ENCODE measurements at places on chromosomes 2 and 18.

DNA sequence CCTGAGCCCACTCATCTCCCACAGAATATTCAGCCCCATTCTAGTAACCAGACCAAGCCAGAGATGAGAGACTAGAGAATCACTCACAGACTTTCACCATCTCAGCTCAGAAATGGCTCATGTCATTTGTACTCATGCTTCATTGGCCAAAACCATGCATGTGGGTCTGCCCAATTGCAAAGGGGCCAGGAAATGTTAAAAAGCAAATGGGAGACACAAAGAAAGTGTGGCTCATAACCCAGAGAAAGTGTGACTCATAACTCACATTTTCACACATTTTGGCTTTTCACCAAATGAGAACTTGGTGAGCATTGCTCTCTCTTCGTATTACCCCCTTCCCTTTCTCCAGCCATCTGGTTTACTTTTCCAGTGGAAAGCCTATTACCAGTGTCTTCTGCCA, 66.2 kb downstream of the MDH1 start:
- no peak for DNase-seq

GRCh38 chr2:171407676-171408044, 26.1 kb downstream of the METTL8 start:
- no peak for DNase-seq

DNA sequence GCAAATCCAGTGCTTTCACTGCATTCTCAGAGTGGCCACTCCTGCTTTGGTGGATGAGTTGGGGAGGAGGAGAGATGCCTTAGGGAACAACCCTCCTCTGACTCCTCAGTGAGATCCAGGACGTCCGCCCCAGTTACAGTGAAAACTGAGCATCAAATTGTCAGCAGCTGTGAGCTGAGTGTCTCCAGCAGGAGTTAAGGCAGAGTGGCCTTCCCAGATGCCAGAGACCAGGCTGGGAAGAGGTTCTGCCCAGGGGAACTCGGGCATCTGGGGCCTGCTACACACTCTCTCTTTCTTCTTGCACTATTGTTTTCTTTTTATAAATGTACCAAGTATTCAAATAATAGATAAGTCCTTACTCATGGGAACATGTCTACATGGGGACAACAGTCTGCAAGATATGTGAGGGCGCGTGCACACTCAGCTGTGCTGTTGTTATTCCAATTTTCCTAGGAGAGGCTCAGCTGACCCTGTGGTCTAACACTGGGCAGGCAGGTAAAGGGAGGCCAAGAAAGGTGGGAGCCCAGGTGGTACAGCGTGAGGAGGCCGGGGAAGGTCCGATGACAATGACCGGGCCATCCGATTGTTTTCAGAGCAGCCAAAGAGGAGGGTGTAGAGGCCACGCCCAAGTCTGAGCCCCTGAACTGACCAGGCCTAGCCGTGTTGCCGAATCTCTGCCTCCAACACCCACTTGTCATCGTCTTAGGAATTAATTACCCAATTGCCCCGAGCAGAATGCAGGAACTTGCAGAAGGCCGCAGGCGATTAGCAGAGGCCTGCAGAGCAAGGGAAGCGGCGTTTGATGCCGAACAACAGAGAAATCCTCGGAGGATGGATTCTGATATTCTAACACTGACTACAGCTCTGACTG, 166.9 kb downstream of the ANAPC1 start:
- DNase-seq, result no peak

DNA sequence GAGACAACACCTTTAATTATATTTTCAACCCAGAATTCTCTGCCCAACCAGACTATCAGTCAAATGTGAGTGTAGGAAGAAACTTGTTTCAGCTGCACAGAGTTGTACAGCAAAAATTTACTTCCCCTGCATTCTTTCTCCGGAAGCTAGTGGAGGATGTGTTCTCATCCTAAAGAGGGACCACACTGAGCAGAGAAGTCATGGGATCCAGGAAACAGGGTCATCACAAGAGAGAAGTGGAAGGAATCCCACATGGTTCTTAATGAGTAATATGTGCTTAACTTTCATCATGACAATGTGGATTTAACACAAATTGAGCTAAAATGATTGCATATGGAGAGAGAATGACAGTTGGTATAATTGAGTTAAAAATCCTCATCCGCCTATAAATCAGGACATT, 78.2 kb downstream of the INPP4A start:
- DNase-seq, result no peak

DNA sequence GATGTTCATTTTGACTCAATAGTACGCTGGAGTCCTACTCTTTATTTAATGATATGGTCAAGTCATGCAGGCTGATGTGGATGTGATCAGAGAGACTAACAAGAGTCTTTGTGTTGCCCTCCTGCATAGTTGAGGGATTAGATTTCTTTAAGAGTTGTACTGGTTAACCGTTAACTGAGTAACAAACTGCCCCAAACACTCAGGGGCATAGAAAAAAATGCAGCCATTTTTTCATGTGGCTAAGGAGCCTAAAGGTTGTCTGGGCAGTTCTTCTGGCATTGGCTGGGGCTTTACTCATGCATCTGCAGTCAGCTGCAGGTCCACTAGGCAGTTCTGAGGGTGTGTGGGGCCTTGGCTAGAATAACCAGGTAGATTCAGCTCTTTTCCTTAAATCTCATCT, 32.5 kb downstream of the DOCK10 start:
- DNase-seq, result no peak

GRCh38 chr2:119414894-119415293, 16.8 kb upstream of the TMEM37 start:
- no peak for DNase-seq

DNA sequence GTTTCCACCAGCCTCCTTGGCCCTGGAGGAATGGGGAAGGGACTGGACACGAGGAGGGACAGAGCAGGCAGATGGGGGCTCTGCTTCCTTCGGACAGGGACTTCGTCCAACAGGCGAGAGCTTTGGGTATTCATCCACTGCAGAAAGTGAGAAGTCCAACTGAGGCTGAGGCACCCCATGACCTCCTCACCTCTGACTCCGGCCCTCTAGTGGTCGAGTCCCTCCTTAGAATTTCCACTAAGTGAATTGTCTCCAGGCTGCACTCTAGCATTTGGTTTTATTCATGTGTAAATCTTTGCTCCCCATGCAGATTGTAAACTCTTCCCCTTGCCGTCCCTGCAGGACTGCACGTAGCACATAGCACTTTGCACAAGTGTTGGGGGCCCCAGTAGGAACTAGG, 75.6 kb downstream of the TMEM247 start:
- peak; percentile 38 for DNase-seq

DNA sequence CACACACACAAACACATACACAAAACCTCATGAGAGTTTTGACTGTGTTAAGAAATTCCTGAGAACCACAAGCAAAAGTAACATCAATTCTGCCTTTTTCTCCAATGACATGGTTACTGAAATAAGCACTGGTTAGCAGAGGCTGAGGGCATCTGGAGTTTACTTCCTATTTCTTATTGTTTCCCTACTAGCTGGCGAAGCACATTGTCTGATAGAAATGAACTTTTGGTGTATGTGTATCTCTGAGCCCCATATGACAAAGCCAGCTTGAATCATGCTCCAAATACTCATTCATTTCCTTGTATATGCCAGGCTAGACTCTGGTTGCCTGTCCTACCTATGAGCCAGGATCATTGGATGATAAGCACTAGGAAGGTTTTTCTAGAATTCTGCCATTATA, 203.1 kb downstream of the NCKAP5 start:
- DNase-seq, result no peak

DNA sequence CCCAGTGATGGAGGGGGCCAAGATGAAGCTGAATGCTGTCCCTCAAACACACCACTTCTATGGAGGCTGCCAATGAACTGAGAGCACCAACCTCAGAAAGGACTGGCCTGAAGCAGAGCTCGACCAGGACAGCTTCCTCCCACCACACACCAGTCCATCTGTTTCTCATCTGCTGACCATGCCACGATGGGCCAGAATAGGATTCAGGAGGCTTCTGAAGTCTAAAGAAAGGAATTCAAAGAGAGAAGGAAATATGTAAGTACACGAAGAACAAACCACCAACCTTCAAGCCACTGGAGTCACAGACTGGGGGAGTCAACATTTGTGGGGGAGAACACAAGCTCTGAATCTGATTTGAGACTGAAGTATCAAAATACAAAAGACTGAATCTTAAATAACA, 157.6 kb upstream of the CCDC68 start:
- no peak for DNase-seq

GRCh38 chr2:239393388-239393940, 7.4 kb downstream of the HDAC4 start:
- no peak for DNase-seq

GRCh38 chr2:148876595-148877402, 1.8 kb downstream of the KIF5C start:
- peak; percentile 9 for DNase-seq

DNA sequence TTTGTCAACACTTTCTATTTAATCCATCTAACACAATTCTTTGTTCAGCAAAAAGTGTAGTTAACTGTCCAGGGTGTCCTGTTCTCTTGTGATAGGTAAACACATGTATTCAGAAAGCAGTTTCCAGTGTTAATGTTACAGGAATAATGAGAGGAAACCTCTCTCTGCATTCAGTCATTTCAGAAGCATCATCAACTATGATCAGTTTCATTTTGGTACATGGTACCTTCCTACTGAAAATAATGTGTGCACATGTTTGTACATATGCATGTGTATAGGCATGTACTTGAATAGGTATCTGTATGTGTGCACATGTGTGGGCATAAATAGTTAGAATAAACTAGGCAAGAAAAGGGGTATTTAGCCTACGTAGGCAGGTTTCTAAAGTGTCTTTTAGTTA, 16.6 kb downstream of the EFEMP1 start:
- no peak for DNase-seq

DNA sequence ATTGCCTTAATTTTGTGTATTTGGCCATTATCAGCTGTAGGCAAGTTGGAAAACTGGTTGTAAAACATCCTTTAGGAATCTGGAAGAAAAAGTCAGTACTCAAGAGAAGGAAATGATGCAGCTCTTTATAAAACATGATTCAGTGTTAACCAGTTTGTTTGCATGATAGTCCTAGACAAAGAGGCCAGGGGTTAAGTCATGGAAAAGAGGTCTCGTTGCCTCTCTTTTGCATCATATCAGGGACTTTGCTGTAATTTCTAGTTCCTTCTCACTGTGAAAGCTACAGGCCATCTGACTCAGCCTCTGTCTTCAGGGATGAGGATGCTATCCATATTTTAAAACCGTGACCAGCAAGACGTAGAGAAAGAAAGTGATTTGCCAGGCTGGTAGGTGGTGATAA, 38.0 kb downstream of the NPAS2 start:
- no peak for DNase-seq

- no peak for DNase-seq
These were observed 29.3 kb downstream of the DDX1 start for GRCh38 chr2:15620857-15621471.

GRCh38 chr2:180980106-180980942, at the start of gene UBE2E3:
Gene UBE2E3 (plus strand): TSS chr2:180980605. CDS start chr2:180982043, 1,438 bp downstream.
- DNase-seq, result peak; percentile 57

GRCh38 chr2:54899576-54900200, 150.6 kb downstream of the RTN4 start:
- DNase-seq, result no peak

GRCh38 chr2:138237667-138238384, 263.7 kb upstream of the SPOPL start:
- DNase-seq, result no peak

GRCh38 chr2:179263015-179263414, 1.6 kb downstream of the SESTD1 start:
- DNase-seq, result no peak

- no peak for DNase-seq
These were observed 363.7 kb upstream of the SPHKAP start for GRCh38 chr2:228545041-228545747.

DNA sequence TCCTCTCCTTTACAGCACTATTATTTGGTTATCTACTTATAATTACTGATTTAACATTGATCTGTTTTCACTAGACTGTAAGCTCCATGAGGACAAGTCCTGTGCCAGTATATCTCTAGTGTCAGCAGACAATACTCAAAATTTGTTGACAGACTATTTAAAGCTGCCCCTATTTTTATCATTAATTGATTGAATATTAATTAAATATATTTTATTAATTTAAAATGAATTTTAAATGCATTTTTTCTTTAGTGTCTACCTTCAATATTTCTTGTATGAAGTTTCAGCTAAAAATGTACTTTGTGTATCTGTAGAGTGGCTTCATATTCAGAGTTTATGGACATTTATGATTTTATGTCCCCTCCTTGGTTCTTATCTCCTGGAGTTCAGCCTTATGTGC, 26.4 kb upstream of the FHOD3 start:
- no peak for DNase-seq

DNA sequence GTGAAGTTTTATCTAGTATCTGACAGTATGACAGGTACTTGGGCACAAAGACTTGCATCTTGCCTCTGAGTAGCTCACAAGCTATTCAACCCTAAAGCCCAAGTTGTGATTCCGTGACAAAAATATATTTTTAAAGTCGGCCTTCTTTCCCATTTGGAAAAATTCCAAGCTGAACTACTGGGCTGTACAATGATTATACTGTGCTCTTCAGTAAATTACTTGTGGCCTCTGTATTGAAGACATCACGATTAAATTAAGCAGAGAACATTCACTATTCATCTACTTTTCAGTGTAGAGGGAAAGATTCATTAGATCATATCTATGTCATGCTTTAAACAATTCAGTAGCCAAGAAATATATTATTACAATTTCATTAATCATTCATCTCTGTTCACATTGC, 282.2 kb downstream of the CDH2 start:
- DNase-seq, result no peak

- no peak for DNase-seq
These were observed 94.4 kb downstream of the MGAT5 start for GRCh38 chr2:134348239-134348638.

GRCh38 chr2:182259629-182260150, 167.1 kb downstream of the PDE1A start:
- no peak for DNase-seq

DNA sequence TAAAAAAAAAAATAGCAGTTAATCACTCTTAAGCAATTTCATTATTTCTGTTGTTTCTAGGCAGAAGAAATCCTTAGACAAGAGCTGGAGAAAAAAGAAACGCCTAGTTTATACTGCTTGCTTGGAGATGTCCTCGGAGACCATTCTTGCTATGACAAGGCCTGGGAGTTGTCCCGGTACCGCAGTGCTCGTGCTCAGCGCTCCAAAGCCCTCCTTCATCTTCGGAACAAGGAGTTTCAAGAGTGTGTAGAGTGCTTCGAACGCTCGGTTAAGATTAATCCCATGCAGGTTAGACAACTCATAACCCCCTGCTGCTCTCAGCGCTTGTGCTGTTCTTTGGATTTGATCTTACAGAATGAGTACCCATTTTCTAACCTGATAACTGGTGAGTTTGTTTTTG, 130.4 kb downstream of the TTC27 start:
- no peak for DNase-seq

All from activated gamma-delta T cell treated with anti-CD3 and anti-CD28 coated beads, Interleukin-2, amount 50 U/mL, for 16 hours (primary cell).